ENCODE measurements at places on chromosomes 3 and 15.
A peak's percentile ranks its signal among the peaks of the same experiment; 100 is the strongest.

- H3K27ac ChIP-seq: no peak overlapping the region
- H3K4me1 ChIP-seq: peaks cover 34% of the 10 kb centered on the region
- no peaks in the 10 kb centered on the region for H3K27me3 ChIP-seq
- H3K4me3 ChIP-seq: no peak overlapping the region
- DNase-seq: no peak
Observed at GRCh38 chr3:17087509-17087908, 202.8 kb downstream of the PLCL2 start.

- no peak overlapping the region for H3K4me3 ChIP-seq
- no peak for DNase-seq
- H3K27me3 ChIP-seq: no peaks in the 10 kb centered on the region
- no peak overlapping the region for H3K27ac ChIP-seq
- H3K36me3 ChIP-seq: peaks cover 27% of the 10 kb centered on the region
- H3K4me1 ChIP-seq: no peaks in the 10 kb centered on the region
Observed at GRCh38 chr15:67189326-67190051, 65.0 kb downstream of the AAGAB start.

DNA sequence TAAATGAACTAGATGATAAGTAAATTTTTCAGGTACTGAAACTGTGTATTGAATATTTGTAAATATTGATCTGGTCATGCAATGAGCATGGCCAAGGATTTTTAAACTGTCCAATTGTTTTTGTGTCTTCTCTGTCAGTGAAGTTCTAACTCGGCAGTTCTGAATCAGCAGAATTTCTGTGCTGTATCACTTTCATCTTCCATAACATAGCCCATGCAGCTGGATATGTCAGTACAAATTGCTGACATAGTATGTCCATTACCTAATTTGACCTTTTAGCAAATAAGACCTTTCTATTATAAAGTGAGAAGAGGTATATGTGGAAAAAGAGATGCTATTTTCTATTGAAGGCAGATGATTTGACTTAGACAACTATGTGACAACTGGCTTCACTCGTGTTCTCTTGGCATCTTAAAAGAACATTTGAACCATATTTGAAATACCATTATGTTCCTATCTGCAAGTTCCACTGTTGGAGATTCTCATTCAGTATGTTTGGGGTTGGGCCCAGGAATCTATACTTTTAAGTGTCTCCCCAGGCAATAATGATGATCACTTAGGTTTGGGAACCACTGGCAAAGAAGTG is 90.4 kb downstream of the CMSS1 start:
- no peaks in the 10 kb centered on the region for H3K4me1 ChIP-seq
- H3K27ac ChIP-seq: peak overlapping the region; percentile 9
- H3K4me3 ChIP-seq: no peak overlapping the region
- H3K36me3 ChIP-seq: no peaks in the 10 kb centered on the region
- no peak for DNase-seq
- no peaks in the 10 kb centered on the region for H3K27me3 ChIP-seq

GRCh38 chr15:35317217-35317616 is 228.7 kb downstream of the DPH6 start:
- H3K4me3 ChIP-seq: no peak overlapping the region
- no peaks in the 10 kb centered on the region for H3K36me3 ChIP-seq
- no peak overlapping the region for H3K27ac ChIP-seq
- H3K4me1 ChIP-seq: no peaks in the 10 kb centered on the region

- no peaks in the 10 kb centered on the region for H3K4me1 ChIP-seq
- no peak overlapping the region for H3K4me3 ChIP-seq
- DNase-seq: no peak
Observed at GRCh38 chr3:52400275-52400793, 44.6 kb downstream of the SEMA3G start.

- H3K4me3 ChIP-seq: no peak overlapping the region
- no peak for DNase-seq
- H3K27me3 ChIP-seq: no peaks in the 10 kb centered on the region
- H3K4me1 ChIP-seq: peaks cover 2% of the 10 kb centered on the region
Observed at GRCh38 chr3:122786066-122786465, 7.6 kb downstream of the HSPBAP1 start.

GRCh38 chr3:170709046-170709445 is 123.2 kb upstream of the SLC7A14 start:
- no peak overlapping the region for H3K4me3 ChIP-seq
- DNase-seq: no peak
- H3K36me3 ChIP-seq: no peaks in the 10 kb centered on the region
- H3K27me3 ChIP-seq: no peaks in the 10 kb centered on the region
- no peak overlapping the region for H3K27ac ChIP-seq

DNA sequence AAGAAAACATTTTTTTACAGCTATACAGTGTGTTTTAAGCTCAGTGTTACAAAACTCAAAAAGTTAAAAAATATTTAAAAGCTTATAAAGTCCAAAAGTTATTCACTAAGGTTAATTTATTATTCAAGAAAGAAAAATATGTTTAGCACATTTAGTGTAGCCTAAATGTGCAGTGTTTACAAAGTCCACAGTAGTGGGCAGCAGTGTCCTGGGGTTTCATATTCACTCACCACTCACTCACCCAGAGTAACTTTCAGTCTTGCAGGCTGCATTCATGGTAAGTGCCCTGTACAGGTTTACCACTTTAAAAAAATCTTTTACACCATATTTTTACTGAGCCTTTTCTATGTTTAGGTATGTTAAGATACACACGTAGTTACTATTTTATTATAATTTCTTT is 300.2 kb upstream of the TRIM42 start:
- H3K4me3 ChIP-seq: no peak overlapping the region
- no peak overlapping the region for H3K27ac ChIP-seq
- H3K4me1 ChIP-seq: no peaks in the 10 kb centered on the region
- H3K27me3 ChIP-seq: no peaks in the 10 kb centered on the region
- H3K36me3 ChIP-seq: no peaks in the 10 kb centered on the region

DNA sequence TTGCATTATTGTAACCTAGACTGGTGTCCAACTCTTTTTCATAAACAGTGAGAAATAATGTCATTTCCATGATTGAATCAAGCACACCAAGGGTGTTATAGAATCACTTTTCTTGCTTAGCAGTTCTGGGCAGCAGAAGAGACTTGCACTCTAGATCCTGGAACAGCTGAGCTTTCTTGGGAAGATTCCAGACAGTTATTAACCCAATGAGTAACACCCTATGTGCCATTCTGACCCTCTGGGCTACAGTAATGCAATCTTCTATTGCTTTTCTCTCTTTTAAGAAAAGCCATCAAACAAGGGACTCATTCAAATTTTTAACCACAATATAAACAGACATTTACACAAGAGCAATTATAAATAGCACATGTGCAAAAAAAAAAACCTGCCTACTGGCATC is 39.3 kb upstream of the USP3 start:
- H3K4me3 ChIP-seq: no peak overlapping the region
- H3K27me3 ChIP-seq: no peaks in the 10 kb centered on the region
- peaks cover 10% of the 10 kb centered on the region for H3K4me1 ChIP-seq
- H3K27ac ChIP-seq: no peak overlapping the region
- no peaks in the 10 kb centered on the region for H3K36me3 ChIP-seq

DNA sequence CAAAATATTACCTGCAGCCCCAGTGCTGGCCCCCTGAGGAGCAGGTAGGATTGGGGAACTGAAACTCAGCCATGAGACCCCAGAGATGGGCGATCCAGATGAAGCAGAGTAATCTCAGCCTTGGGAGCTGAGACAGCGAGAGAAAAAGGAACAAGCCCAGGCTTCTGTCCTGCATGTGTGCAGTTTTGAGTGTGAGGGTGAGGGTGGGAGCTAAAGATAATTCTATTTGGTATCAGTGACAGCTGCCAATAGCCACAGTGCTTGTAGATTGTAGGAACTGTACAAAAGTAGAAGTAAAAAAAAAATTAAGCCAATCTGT is 5.9 kb downstream of the ATP8B4 start:
- H3K4me3 ChIP-seq: no peak overlapping the region
- no peak overlapping the region for H3K27ac ChIP-seq
- no peaks in the 10 kb centered on the region for H3K36me3 ChIP-seq
- peaks cover 13% of the 10 kb centered on the region for H3K4me1 ChIP-seq
- DNase-seq: no peak

DNA sequence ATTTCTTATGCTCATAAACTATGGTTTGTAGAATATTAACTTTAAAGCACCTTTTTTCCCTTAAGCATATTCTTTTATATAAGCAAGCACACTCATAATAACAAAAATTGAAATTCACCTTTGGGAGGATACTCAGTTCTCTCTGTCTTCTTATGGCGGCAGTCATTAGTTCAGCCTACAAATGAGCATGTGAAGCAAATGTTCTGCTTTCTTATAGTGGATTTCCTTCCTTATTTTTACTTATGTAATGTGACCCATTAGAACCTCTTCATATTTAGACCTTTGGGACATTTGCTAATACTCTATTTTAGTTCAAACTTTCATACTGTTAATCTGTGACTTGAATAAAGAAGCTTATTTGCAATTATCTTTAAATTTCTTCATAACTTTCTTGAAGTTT is at the start of gene P2RY13:
TSS of gene P2RY13 (minus strand) at position 187 of the 400 bp plus-strand sequence. CDS start at position 166, 21 bp downstream.
- H3K4me1 ChIP-seq: no peaks in the 10 kb centered on the region
- DNase-seq: no peak
- no peak within 1 kb of the TSS for H3K4me3 ChIP-seq
- H3K36me3 ChIP-seq: no peaks in the 10 kb centered on the region
- no peaks in the 10 kb centered on the region for H3K27me3 ChIP-seq

DNA sequence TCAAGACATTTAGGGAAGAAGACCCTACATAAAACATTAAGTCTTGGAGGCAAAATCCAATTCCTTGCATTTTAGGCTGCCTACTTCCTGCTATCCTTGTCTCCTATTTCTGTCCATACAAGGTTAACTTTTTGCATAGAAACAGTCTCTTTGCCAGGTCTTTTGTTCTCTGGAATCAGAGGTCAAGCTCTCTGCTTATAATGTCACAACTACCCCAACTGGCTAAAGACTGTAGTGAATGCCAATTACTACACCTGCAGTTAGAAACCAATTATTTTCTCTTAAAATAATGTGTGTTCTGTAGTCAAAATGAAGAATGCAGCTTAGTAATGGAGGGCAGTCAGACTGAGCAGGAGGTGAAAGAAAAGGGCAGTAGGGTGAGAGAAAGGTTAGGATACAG is 856.2 kb downstream of the TUSC7 start:
- no peaks in the 10 kb centered on the region for H3K4me1 ChIP-seq
- no peaks in the 10 kb centered on the region for H3K27me3 ChIP-seq
- DNase-seq: no peak
- no peak overlapping the region for H3K4me3 ChIP-seq
- H3K27ac ChIP-seq: no peak overlapping the region

GRCh38 chr3:18208856-18209255 is 216.3 kb downstream of the SATB1 start:
- no peak overlapping the region for H3K4me3 ChIP-seq
- H3K27ac ChIP-seq: no peak overlapping the region
- no peaks in the 10 kb centered on the region for H3K36me3 ChIP-seq
- no peak for DNase-seq
- no peaks in the 10 kb centered on the region for H3K27me3 ChIP-seq

GRCh38 chr3:130850843-130851242 is 43.0 kb upstream of the ATP2C1 start:
- DNase-seq: no peak
- no peaks in the 10 kb centered on the region for H3K36me3 ChIP-seq

GRCh38 chr3:98343647-98344507 is 9.8 kb upstream of the OR5K4 start:
- no peaks in the 10 kb centered on the region for H3K4me1 ChIP-seq
- H3K27me3 ChIP-seq: no peaks in the 10 kb centered on the region
- H3K4me3 ChIP-seq: no peak overlapping the region

DNA sequence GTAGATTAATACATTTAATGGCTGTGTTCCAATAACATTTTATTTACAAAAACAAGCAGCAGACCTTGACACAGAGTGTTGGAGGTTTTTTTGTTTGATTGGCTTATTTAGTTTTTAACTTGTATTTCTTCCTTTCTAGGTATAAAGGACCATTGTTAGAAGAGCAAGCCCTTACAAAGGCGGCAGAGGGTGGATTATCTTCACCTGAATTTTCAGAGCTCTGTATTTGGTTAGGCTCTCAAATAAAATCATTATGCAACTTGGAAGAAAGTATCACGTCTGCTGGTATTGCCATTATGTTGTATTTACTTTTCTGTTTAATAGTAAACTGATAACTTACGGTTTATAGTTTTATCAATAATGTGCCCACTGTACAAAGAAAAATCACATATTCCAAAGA is 10.0 kb downstream of the FAM98B start:
- H3K27ac ChIP-seq: no peak overlapping the region
- no peaks in the 10 kb centered on the region for H3K27me3 ChIP-seq
- H3K36me3 ChIP-seq: no peaks in the 10 kb centered on the region
- H3K4me3 ChIP-seq: no peak overlapping the region
- H3K4me1 ChIP-seq: no peaks in the 10 kb centered on the region
- DNase-seq: no peak

GRCh38 chr3:46460051-46460450 is 4.7 kb downstream of the LTF start:
- no peaks in the 10 kb centered on the region for H3K36me3 ChIP-seq
- no peak overlapping the region for H3K4me3 ChIP-seq
- H3K27ac ChIP-seq: no peak overlapping the region
- DNase-seq: no peak
- peaks cover 30% of the 10 kb centered on the region for H3K27me3 ChIP-seq

DNA sequence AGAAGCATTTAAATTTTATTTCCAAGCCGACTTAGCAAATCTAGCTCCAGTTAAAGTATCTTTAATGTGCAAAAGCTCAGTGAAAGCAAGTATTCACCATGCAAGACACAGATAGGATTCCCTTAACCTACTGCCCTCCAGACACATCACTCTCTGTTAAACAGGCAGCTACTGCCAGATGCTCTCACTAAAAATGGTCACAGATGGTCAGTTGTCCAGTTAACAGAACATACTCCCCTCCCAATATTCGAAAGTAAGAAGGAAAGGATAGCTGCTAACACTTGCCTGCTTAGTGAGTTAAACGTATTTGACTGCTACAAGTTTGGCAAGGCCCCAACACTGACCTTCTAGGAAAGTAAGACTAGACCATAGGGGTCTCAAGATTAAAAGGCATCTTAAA is 73.7 kb downstream of the PRTG start:
- no peaks in the 10 kb centered on the region for H3K36me3 ChIP-seq
- no peak overlapping the region for H3K27ac ChIP-seq
- H3K4me3 ChIP-seq: no peak overlapping the region
- H3K4me1 ChIP-seq: no peaks in the 10 kb centered on the region

- H3K27me3 ChIP-seq: no peaks in the 10 kb centered on the region
- no peaks in the 10 kb centered on the region for H3K36me3 ChIP-seq
- H3K4me1 ChIP-seq: no peaks in the 10 kb centered on the region
- no peak overlapping the region for H3K27ac ChIP-seq
- no peak for DNase-seq
Observed at GRCh38 chr3:34998902-34999301, 640.4 kb upstream of the ARPP21 start.

DNA sequence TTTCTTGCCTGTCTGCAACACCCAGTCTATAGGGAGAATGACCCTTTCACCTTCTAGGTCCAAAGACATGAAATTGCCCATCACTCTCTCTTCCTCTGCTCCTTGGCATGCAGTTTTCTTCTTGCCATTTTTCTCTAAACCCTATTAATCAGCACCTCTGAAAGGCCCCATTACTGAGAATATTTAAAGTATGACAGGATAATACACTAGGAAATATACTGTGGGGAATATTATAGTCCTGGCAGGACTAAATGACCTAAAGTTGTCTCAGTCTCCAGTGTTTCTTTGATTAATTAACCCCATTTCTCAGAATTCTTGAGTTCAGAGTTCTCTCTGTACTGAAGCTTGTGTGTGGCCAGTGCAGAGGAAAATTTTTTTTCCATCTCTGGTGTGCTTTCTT is 730.7 kb downstream of the AGBL1 start:
- no peak overlapping the region for H3K27ac ChIP-seq
- H3K27me3 ChIP-seq: no peaks in the 10 kb centered on the region
- no peaks in the 10 kb centered on the region for H3K4me1 ChIP-seq
- H3K4me3 ChIP-seq: no peak overlapping the region
- no peaks in the 10 kb centered on the region for H3K36me3 ChIP-seq

Measured in CD8-positive, alpha-beta memory T cell (primary cell).